SK-MEL-5 (cell line): ENCODE measurements at places on chromosomes 2 and 18.

- DNase-seq: no peak
Measured at GRCh38 chr2:85584857-85585780, 888 bp downstream of the VAMP5 start.

DNA sequence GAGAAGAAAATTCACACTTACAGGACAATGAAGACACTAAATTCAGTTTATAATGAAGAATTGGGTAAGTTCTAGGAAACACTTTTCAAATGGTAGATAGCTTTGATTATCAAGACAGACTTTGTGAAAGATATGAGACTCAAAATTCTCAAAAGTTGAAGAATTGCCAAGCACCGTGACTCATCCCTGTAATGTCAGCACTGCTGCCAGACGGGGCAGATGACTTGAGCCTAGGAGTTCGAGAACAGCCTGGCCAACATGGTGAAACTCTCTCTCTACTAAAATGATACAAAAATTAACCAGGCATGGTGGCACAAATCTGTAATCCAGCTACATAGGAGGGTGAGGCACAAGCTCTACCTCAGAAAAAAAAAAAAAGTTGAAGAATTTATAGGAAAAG is 1820.1 kb upstream of the LRRTM1 start:
- DNase-seq: no peak

DNA sequence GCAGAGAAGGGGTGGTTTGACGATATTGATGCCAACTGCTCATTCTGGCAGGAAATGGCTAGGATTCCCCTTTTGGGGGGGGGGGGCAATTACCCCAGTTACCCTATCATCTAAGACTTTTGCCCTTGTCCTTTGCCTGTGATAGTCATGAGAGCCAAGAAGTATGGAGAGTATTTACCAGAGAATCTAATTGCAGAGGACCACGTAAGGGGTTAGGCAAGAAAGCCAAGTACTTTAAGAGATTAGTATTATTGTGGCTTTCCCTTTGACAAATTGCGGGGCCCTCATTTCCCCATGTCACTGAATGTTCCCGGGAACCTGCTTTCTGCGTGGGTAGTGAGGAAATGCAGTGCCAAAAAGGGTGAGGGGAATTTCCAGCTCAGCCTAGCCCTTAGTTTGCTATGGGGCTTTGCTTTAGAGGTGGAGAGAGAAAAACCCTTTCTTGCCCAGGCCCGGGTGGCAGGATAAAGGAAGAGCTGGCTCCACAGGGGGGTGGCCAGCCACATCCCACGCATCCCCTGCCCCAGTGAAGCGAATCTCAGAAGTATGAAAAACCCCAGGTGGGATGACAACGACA is 1.5 kb downstream of the AQP4 start:
- DNase-seq: no peak

- DNase-seq: no peak
Measured at GRCh38 chr2:27889774-27890145, 427 bp downstream of the RBKS start.
